Stimulated activated CD4-positive, alpha-beta T cell treated with anti-CD3 and anti-CD28 coated beads, TNF-alpha, amount 100 ng/mL, for 4 hours (primary cell): ENCODE measurements at places on chromosomes 13 and 19.

DNA sequence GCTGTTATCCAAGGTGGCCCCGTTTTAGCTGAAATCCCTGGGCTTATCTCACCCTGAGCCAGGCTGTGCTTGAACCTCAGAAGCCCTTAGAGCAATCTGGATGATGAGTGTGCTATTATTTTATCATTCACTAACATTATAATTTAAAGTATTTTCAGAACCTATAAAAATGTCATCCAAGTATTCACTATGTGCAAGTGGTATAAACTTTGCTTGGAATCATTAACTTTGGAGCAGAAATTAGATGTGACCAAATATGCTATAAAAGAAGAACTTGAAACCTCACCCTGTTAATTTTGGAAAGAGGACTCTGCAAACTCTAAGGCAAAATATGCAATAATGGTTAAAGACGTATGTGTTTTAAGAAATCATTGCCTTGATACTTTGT lies 147.5 kb downstream of the USP12 start:
- DNase-seq: no peak

DNA sequence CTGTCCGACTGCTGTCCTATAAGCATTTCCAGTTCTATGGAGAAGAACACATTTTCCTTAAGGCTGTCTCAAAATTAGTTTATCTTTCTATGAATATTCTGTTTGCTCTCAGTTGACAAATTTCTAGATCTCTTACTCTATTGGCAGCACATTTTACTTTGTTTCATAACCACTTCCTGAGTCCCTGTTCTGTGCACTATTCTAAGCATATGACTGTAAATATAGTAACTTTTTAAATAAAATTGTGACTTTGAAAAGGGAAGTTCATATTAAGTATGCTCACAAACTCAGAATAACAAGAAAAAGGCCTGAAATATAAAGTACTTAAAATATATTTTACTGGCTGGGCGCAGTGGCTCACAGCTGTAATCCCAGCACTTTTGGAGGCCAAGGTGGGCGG lies 56.5 kb upstream of the HTR2A start:
- no peak for DNase-seq

- no peak for DNase-seq
These were observed 476.2 kb downstream of the KLF12 start for GRCh38 chr13:73657821-73658540.

GRCh38 chr13:44874886-44875630 lies 114.2 kb downstream of the NUFIP1 start:
- no peak for DNase-seq

- no peak for DNase-seq
These were observed at the start of gene TRPC4 for GRCh38 chr13:37869756-37870488. TRPC4 (minus strand) TSS chr13:37869772; CDS start chr13:37783333, 86,439 bp downstream.

GRCh38 chr13:101970341-101970740 lies 431.5 kb downstream of the FGF14 start:
- DNase-seq: no peak

DNA sequence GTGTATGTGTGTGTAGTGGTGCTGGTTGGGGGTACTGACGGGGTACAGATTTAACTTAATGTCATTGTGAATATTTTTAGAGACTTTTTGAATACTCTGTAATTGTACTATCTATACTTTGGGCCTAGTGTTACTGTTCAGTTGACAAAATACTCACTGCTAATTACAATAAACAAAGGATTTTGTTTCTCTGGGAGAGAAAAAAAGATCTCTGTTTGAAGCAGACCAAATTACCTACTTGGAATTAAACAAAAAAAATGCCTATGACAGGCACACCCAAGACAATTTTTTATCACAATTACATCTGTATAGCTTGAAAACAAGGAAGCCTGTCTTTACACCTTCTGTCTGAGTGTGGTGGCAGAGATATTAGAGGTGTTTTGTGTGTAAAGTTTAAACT lies 45.1 kb downstream of the OLFM4 start:
- no peak for DNase-seq

- no peak for DNase-seq
These were observed 4.1 kb upstream of the C19orf53 start for GRCh38 chr19:13770013-13770635.

- no peak for DNase-seq
These were observed 12.7 kb upstream of the KBTBD6 start for GRCh38 chr13:41145136-41145908.

DNA sequence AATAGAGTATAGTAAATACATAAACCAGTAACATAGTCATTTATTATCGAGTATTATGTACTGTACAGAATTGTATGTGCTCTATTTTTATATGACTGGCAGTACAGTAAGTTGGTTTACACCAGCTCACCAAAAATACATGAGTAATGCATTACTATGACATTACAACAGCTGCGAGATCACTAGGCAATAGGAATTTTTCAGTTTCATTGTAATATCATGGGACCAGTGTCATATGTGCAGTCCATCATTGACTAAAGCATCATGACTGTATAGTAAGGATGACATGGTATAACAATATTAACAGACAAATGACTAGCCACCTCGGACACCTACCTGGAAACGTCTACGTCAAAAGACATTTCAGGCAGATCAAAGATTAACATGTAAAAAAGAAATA lies 33.6 kb downstream of the ATP7B start:
- no peak for DNase-seq

DNA sequence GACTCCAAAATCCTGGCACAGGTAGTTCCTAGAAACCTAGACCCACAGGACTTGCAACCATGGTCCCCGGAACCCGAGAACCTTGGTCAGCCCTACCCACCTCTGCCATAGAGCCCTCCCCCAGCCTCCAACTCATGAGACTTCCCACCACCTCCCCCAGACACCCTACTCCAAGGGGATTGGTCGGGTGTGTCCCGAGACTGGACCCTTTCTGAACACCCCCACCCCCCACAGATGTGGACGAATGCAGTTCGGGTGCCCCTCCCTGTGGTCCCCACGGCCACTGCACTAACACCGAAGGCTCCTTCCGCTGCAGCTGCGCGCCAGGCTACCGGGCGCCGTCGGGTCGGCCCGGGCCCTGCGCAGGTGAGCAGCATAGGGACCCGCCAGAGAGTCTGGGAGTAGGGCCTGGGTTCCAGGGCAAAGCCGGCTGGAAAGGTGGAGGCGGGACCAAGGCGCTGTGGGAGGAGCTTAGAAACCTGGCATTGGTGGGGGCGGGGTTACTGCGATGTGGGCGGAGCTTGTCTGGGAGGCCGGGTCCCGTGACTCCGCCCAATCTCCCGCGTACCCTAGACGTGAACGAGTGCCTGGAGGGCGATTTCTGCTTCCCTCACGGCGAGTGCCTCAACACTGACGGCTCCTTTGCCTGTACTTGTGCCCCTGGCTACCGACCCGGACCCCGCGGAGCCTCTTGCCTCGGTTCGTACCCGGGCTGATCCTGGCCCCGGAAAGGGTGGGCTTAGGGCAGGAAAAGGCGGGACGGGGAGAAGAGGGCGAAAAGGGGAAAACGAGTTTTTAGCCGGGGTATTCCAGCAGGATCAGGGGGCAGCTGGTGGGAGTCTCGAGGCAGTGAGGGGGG lies 11.9 kb downstream of the LTBP4 start:
- DNase-seq: peak; percentile 75

- no peak for DNase-seq
These were observed 5.7 kb upstream of the JUND start for GRCh38 chr19:18286973-18287635.

- DNase-seq: no peak
These were observed 7.0 kb upstream of the ZNF441 start for GRCh38 chr19:11759805-11760204.

- no peak for DNase-seq
These were observed 486.8 kb downstream of the FOXO1 start for GRCh38 chr13:40179445-40180281.

DNA sequence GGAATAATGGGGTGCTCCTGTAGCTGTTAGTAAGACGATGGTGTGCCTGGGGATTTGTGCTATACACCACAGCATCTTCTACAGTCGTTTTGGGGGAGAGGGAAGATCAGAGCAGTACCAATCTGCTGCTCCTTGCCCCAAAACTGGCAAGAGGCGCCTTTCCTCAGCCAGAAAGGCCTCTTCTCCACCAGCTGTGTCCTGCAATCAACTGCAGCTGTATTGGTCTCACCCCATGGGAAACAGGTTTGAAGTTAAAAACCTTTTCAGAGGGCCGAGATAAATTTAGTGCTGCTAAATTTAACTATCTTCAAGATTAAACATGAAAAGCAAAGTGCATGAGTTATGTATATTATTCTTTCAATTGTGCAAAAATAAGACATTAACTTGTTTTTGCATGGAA lies 1.2 kb upstream of the RNASEH2B start:
- no peak for DNase-seq

DNA sequence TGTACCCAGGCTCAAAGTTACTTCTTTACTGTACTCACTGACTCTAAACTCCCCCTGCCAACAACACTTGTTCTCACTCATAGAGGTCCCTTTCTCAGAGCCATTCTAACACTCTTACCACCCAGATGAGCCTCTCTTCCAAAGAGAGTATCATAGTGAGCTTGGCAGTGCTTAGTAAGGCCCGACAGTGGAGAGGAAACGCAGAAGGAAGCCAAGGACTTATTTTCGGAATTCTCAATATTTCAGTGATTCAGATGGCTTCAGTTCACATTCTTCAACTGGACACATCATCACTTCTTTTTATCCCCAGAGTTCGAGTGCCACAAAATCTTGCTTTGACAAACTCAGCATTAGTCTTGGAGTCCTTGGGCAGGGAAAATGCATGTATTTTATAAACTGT lies 285.9 kb downstream of the DNAJC15 start:
- no peak for DNase-seq

DNA sequence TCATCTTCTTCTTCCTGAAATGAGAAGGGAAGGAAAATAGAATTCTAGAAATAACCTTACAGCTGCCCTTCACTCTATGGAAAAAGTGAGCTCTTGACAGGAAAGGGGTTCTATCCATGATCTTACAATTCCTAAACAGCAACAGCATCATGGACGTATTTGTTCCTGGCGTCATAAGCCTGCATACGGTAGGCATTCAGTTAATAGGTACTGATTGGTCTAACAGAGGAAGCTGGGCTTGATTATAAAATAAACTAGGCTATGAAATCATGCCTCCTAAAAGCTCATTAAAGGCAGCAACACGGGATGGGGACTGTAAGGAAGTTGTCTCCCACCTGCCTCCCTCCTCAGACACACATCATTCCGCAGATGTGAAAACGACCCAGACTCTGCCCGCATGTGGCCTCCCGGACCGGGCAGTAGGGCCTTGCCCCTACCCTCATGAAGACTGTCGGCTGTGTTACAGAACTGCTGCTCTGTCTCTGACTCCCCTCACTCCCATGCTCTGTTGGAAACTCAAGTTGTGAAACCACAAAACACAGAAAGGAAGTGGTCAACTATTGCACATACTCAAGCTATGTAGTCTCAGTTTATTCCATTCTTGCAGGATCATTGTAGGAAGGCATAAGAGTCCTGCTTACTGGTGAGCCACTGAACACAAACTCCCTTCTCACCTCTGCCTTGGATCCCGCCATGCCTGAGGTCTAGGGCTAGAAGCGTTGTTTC lies 129.8 kb downstream of the DLEU7 start:
- DNase-seq: no peak
